ENCODE measurements at places on chromosomes 7 and 10.
A peak's percentile ranks its signal among the peaks of the same experiment; 100 is the strongest.

GRCh38 chr10:48439031-48439430 lies 132.6 kb downstream of the MAPK8 start:
- DNase-seq, result no peak

GRCh38 chr7:98569691-98570337 lies 47.3 kb upstream of the NPTX2 start:
- no peak for DNase-seq

- DNase-seq, result peak; percentile 75
Observed at GRCh38 chr7:131546583-131547141, 9.8 kb downstream of the PODXL start.

DNA sequence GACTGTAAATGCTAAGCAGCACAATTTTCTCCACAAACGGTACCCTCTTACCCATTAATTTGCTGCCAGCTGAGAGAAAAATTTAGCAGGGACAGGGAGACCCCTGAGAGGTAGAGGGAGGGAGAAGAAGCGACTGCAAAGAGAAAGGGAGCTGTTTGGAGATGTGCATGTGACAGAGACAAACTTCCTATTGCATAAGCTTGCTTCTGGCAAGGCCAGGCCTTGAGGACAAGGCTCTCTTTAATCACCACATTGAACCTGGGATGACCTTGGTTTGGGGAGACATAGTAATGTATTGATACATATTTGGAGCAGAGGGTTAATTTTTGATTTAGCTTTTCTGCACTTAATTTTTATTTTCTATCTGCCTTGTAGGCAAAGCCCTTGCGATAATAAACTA lies 31.1 kb upstream of the HIBADH start:
- no peak for DNase-seq

DNA sequence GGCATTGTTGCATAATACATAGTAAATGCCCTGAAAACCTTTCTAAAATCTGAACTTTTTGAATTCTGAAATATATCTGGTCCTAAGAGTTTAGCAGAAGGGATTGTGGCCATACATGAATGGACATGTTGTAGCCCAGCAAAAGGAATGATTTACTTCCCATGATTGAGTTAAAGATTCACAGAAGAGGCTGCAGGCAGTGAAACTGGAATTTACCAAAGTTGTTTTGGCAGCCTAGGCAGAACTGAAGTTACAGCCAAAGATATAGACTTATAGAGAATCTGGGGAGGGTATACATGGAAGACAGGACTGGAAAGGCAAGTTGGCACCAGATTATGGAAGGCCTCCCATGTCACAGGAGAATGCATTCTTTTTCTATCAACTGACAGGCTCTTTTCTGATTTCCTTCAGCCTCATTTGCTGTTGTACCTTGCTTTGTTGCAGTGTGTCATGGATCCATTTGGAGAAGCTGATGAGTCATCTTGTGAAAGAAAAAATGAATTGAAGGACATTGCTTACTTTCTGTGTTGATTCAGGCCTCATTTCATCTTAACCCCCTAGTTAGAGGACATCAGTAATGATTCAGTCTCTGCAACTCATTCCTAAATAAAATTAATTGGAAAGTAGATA lies 356.2 kb upstream of the LRGUK start:
- no peak for DNase-seq

DNA sequence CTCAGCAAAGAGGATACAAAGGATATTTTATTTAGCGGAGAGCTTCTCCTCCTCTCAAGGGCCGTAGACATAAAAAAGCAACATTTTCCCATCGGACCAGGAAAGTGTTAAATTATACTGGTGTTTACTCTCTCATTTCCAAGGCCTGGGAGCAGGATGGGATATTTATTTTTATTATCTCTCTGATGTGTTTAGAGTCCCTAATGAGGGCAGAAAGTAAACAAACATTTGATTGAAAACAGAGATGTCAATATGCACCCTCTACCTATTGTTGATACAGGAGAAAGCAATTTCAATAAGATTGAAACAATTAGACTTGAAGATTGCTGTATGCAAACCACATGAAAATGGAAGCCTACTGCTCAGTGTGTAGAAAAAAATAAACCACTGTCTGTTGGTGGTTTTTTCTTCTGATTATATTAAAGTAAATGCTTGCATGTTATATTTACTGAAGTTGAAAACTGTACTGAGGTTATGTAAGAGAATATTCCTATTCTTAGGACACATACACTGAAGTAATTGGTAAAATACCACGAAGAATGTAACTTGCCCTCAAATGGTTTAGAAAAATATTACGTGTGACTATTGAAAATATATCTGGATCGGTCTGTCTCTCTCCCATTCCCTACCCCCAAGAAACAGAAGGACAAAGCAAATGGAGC lies 59.3 kb downstream of the ATXN7L1 start:
- no peak for DNase-seq

DNA sequence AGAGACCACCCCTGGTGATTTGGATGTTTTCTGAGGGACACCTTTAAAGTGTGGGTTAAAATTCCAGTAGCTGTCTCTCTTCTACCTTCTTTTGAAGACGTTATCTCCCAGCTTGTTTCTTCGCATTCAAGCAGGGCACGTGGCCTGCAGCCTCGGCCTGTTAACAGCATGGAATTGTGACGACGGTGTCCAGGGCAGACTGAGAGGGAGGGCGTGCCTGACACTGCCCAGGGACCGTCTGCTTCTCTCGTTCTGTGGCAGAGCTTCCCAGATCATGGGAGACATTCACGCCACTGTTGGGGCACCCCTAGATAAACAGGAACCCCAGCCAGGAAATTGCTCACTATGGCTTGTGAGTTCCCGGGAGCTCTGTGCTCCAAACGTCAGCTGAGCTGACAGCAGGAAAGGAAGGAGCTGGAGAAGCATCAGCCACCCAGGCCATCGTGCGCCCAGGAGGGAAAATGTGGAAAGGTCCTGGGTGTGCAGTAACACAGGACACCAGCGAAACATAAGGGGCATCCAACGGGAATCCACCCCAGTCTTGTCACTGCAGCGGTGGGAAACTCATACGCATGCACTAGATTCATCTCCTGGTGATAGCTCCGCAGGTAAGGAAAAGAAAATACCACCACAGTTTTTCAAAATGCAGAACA lies 41.1 kb upstream of the RBM33 start:
- no peak for DNase-seq

DNA sequence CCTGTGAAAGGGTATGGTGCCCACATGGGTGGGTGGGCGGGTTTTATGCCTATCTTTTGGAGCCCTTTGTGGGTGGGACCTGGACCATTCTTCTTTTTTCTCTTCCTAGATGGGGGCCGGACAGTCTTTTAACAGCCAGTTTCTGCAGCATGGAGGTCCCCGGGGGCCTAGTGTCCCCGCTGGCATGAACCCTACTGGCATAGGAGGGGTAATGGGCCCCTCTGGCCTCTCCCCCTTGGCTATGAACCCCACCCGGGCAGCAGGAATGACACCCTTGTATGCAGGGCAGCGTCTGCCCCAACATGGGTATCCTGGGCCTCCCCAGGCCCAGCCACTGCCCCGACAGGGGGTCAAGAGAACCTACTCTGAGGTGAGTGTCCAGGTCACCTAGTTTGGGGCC lies 9.1 kb downstream of the ZMIZ2 start:
- no peak for DNase-seq
